ENCODE measurements at places on chromosomes 1 and 21.

GRCh38 chr1:179591592-179592580, at the start of gene TDRD5:
TDRD5 (plus strand) TSS chr1:179591832; CDS start chr1:179592616, 784 bp downstream.
- no peak for DNase-seq

- no peak for DNase-seq
Observed at GRCh38 chr1:226325178-226325577, 16.2 kb upstream of the LIN9 start.

GRCh38 chr1:182952677-182953444, at the start of gene SHCBP1L:
SHCBP1L (minus strand) TSS chr1:182953166; CDS start chr1:182953133, 33 bp downstream.
- DNase-seq = no peak

DNA sequence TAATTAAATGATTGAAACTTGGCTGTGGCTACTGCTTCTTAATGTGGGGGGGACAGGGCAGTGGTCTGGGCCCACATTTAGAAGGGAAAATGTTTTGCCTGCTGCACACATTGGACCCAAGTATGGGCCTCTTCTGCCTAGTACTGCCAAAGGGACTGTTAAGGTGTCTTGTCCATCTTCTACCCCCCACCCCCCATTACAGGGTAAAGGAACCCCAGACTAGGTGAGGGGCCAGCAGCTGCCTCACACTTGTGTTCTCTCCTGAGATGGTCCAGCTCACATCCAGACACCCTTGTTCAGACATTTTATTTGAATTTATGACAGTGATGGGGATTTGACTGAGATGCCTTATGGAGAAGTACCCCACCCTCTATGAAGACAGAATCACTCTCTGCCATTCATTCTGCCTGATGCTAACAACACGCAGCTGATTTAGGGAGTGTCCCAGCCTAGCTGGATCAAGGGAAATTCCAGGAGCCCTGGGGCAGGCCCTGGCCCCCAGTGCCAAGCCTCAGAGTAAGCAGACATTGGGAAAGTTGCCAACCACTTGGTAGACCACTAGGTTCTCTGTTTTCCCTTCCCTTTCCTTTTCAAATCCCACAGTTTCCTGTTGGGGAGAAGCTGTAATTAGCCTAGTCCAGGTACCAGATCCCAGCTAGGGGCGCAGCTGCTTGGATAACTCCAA, 42.1 kb downstream of the YARS1 start:
- DNase-seq = no peak

- no peak for DNase-seq
Observed at GRCh38 chr1:180208264-180208663, 21.8 kb upstream of the LHX4 start.

- DNase-seq = no peak
Observed at GRCh38 chr1:78799926-78800325, 150.3 kb downstream of the IFI44 start.

Measured in kidney capillary endothelial cell (primary cell).